Liver (tissue), 10 donors: ENCODE measurements at places on chromosomes 5 and 9. TPM values are rescaled to one million over a fixed set of nuclear protein-coding genes. Genes with fewer than 3 reads are reported as not detected.

- no peak for DNase-seq
Measured at GRCh38 chr9:17018540-17019196, 116.2 kb upstream of the CNTLN start.

DNA sequence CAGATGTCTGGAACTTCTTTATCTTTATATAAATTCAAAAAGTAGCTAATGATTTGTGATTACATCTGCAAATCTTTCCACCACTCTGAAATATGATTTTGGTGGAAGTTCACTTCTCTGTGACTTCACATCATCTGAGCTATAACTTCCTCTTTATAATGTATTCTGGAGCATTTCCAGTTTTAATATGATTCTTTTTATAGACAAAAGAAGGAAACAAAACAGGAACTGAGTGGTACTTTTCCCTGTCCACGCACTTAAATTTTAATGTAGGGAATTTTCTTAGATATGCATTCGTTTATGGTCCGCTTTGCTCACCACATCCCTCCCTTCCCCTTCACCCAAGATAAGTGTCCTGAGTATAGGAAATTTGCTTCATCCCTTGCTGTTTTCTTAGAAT lies 333.5 kb downstream of the CHSY3 start:
- DNase-seq: no peak

The GLRA1 gene
- not detected for total RNA-seq

The NOXA1 gene
- total RNA-seq: 2.4 TPM

The PKD2L2 gene
- total RNA-seq: not detected
